ENCODE measurements at places on chromosomes 7 and 10.
A peak's percentile ranks its signal among the peaks of the same experiment; 100 is the strongest.

- no peak for ATAC-seq
These were observed 253.6 kb downstream of the ELFN1 start for GRCh38 chr7:1923409-1924257.

DNA sequence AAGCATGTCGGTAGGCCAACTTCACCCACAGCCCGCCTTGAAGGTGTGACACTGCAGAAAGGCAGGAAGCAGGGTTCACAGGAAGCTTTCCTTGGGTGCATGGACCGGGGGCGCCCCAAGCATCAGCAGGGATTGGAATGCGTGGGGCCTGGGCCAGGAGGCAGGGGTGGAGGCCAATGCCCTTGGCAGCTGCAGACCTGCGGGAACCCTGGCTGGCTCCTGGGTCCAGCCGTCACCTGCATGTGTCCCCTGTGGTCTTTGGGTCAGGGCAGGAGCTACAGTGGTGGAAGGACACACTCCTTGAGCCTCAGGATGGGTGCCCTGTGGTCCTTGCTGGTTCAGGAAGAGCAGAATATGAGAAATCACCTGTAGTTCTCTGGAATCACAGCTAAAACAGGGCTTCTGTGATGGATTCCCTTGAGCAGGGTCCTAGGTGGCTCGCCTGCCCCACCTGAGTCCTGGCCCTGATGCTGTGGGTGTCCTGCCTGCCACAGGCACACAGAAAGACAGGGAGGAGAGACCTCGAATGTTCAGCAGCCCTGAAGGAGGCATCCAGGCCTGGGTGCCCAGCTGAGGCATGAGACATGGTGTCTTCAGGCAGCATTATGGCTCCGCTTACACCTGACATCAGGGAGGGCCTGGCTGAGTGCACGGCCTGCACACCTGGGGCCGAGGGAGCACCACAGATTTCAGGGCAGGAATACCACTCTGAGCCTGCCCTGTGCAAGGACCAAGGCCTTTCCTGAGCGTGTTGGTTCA, 15.1 kb downstream of the ANTXRL start:
- no peak for ATAC-seq

DNA sequence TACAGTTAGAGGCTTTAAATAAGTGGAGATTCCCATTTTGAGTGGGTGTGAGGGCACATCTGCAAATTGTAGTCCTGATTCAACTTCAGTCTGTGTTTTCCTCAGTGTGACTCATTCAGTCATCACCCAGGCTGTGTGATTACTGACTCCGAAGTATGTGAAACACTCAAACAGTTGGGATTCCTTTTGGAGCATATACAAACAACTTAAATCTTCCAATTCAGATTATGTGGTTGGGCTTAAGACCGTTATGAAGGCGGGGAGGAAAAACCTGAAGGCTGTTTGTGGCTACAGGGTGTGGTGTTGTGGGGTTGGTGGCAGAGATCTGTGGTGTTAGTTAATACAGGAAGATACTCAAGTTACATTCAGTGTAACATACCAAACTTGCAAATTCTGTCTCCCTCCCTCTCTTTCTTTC, 259.7 kb upstream of the FERD3L start:
- ATAC-seq, result peak; percentile 93

DNA sequence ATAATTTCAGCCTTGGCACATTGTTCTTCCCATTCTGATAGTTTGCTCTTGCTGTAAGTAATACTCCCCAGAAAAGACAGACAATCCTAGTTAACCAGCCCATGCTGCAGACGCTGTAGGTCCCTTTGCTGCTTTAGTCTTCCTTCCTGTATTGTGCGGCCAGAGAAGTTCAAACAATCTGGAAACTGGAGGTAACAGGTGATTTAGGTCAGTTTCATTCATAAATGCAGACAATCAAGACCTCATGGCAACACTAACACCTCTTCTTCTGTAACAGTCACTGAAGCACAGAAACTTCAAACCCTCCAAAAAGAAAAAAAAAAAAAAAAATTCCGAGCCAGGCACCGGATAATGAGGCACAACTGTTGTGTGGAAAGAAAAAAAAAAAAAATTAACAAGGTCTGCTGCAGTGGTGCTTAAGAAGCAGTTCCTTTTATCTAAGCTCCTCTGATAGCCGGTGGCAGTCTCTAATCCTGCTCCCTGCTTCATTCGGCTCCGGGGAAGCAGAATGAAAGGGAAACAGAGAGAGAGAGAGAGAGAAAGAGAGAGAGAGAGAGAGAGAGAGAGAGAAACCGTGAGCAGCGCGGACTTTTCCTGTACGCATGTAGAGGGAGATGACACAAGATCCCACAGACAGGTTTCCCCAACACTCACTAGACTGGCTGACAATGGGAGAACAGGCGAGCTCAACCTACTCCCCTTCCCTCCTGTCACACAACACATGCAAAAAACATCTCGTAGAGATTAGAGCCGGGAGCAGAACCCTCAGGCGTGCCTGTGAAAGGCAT, at the start of gene SEMA3A:
Gene SEMA3A (minus strand): TSS at position 306 of the 788 bp plus-strand sequence. CDS start 203 bp downstream, at position 103.
- ATAC-seq, result peak; percentile 84
